Naive thymus-derived CD8-positive, alpha-beta T cell (primary cell): ENCODE measurements at places on chromosomes 2 and 18. TPM values are rescaled to one million over a fixed set of nuclear protein-coding genes. Genes with fewer than 3 reads are reported as not detected.

The ERICH2 gene
- not detected for polyA plus RNA-seq

The CAPN14 gene
- polyA plus RNA-seq = 0.09 TPM

- DNase-seq = no peak
Observed at GRCh38 chr2:224196810-224197209, 157.7 kb upstream of the SERPINE2 start.

DNA sequence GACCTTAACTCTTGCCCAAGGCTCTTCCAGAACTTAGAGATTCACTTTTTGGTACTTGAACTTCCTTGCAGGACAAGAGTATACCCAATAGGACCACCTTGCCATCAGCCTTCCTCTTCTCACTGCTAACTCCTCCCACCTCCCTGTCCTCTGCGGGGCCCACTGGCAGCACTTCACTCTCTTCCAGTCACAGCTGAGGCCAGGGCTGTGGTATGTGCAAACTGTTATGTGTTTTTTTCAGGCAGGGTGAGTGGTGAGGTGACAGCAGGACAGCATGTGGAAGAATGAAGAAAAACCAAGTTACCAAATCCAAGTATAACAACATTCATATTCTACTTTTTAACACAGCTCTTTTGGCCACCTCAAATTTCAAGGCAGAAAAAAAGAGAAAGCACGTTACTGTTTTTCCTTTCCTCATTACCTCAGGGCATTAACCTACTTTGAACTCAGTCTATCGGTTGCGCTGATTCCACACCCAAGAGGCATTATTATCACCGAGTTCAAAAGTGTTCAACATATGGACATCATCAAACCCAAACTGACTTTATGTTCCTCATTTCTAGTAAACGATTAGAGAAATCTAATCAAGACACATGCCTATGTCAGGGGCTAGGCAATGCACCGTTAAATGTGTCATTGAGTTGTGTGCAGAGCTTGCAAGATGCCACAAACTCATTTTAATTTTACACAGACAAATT lies 605.2 kb upstream of the SYT4 start:
- DNase-seq = no peak

DNA sequence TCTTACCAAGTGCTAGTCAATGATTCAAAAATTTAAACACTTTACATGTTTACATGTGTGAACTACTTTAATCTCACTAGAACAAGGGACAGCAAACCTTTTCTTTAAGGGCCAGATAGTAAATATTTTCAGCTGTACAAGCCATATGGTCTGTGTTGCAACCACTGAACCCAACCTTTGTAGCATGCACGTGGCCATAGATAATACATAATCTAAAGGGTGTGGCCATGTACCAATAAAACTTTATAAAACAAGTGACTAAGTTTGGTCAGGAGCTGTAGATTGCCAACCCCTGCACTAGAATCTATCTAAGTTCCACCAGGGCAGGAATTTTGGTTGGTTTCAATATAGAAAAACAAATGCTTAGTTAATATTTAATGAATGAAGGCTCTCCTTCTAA lies 18.4 kb upstream of the SPRED2 start:
- DNase-seq = no peak
